ENCODE measurements at places on chromosomes 4 and X.

GRCh38 chrX:100424012-100424411 lies 13.9 kb upstream of the PCDH19 start:
- DNase-seq: no peak

- DNase-seq: no peak
These were observed 19.1 kb downstream of the MAGED2 start for GRCh38 chrX:54826598-54826997.

GRCh38 chr4:164648151-164648848 lies 105.6 kb upstream of the SMIM31 start:
- DNase-seq: peak; percentile 86

DNA sequence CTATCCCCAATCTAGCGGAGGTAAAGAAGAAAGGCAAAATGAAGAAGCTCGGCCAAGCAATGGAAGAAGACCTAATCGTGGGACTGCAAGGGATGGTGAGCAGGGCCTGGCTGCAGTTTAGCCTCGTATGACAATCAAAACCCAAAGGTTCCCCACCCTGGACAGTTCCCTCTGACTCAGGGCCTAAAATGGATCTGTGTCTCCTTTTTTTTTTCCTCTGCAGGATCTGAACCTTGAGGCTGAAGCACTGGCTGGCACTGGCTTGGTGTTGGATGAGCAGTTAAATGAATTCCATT lies 986 bp downstream of the HDAC6 start:
- DNase-seq: no peak

GRCh38 chr4:25367004-25367621 lies 9.9 kb upstream of the ANAPC4 start:
- DNase-seq: peak; percentile 20

GRCh38 chr4:71095545-71095944 lies 102.1 kb downstream of the DCK start:
- DNase-seq: no peak

DNA sequence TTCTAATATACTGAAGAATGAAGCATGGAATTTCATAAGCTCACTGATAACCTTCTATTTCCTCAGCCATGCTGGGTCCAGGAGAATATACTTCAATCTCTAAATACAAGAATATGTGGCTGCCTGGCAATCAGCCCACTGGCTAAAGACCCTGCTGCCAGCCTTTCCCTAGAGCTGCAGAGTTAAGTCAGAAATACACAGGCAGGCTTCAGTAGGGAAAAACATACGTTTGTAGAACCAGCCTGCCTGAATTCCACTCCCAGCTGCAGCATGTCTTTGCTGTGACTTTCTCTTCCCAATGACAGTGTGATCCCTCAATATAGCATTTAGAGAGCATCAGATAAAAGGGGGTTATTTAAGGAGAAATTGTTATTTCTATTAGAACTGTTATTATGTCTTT lies 289.1 kb downstream of the PCDH19 start:
- no peak for DNase-seq

DNA sequence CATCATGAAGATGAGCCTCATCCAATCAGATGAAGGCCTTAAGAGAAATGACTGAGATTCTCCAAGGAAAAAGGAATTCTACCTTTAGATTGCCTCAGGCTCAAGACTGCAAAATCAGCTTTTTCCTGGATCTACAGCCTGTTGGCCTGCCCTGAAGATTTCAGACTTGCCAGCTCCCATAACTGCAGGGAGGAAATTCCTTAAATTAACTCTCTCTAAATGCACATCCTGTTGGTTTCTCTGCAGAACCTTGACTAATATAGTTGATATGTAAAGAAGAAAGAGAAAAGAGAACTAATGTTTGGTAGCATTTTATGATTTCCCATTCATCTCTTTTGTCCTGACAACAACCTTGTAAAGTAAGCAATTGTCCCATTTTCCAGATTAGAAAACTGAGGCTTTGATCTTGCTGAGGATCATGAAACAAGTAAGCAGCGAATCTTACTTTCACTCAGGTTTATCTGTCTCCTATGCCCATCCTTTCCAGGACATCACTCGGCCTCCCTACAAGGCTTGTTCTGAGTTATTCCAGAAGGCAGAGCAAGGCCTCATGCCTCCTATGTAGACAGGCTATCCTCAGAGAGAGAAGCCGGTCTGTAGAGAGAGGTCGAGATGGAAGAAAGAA lies 115.0 kb upstream of the LDB2 start:
- no peak for DNase-seq

DNA sequence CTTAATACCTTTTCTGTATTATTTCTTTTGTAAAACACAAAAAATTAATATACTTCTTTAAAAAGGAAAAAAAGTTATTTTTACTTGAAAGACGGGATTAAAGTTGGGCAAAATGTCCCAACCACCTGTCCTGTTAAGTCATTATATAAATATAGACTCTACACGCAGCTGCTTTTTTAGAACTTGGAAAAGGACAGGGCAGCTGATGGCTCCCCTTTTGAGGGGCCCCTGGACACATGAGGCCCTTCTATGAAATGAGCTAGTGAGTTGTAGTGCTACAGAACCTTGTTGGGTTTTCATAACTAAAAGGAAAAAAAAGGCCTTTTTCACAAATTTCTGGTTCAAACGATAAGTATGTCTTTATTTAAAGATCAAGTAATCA lies 600 bp upstream of the BEX2 start:
- no peak for DNase-seq

DNA sequence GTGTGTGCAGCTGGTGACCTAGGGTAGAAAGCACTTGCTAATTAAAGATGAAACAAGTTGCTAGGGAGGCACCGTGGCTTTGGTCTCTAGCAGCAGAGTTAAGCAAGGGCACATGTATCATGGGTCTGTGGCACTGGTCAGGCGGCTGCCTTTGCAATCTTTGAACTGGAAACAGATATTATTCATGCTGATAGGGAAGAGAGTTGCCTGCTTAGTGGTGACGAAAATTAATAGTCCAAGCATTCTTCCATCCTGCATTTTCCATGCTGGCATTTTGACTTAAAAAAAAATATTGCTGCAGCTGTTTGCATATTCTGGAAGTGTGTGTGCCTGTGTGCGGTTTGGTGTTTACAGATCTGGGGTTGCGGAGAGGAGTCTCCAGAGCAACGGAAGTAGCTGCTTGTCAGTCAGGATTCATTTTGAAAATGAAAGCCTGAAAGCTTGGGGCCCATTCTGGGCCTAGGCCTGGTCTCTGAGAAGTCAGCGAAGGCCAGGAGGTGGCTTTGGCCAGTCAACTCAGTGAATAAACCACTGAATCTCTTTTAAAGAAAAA lies 2.3 kb upstream of the SOWAHD start:
- DNase-seq: no peak

DNA sequence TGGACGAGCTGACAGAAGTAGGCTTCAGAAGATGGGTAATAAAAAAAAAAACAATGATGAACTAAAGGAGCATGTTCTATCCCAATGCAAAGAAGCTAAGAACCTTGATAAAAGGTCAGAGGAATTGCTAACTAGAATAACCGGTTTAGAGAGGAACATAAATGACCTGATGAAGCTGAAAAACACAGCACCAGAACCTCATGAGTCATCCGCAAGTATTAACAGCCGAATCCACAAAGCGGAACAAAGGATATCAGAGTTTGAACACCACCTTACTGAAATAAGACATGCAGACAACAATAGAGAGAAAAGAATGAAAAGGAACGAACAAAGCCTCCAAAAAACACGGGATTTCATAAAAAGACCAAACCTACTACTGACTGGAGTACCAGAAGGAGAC lies 10.5 kb downstream of the NELFA start:
- DNase-seq: no peak

- DNase-seq: no peak
These were observed 11.7 kb upstream of the TCEAL9 start for GRCh38 chrX:103344606-103345005.

GRCh38 chrX:134999469-134999868 lies 8.7 kb downstream of the SMIM10 start:
- peak; percentile 8 for DNase-seq

DNA sequence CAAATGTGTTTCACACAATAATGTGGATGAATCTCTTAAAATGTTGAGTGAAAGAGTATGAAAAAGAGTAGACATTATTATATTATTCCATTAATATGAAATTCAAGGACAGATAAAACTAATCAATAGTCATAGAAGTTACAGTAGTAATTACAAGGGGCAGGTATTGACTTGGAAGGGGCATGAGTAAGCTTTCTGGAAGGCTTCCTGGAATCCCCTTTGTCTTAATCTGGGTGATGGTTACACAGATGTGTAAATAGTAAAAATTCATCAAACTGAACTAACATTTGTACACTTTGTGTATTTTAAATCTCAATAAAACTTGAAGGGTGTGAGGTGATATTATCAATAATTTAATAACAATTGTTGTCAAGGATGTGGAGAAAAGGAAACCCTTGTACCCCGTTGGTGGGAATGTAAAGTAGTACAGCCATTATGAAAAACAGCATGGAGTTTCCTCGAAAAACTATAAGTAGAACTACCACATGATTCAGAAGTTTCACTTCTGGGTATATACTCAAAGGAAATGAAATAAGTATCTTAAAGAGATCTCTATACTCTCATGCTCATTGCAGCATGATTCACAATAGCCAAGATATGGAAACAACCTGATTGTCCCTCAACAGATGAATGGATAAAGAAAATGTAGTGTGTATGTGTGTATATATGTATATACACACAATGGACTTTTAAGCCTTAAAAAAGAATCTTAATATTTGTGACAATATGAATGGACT lies 96.9 kb upstream of the MID1IP1 start:
- DNase-seq: no peak

GRCh38 chr4:76856243-76857073 lies 41.5 kb downstream of the SOWAHB start:
- no peak for DNase-seq

- peak; percentile 24 for DNase-seq
These were observed 48.7 kb upstream of the SRD5A3 start for GRCh38 chr4:55297346-55297745.

- DNase-seq: no peak
These were observed 280.3 kb upstream of the INTU start for GRCh38 chr4:127352220-127353113.

Data from RWPE1 (cell line).